ENCODE measurements at places on chromosomes 16 and 17.

DNA sequence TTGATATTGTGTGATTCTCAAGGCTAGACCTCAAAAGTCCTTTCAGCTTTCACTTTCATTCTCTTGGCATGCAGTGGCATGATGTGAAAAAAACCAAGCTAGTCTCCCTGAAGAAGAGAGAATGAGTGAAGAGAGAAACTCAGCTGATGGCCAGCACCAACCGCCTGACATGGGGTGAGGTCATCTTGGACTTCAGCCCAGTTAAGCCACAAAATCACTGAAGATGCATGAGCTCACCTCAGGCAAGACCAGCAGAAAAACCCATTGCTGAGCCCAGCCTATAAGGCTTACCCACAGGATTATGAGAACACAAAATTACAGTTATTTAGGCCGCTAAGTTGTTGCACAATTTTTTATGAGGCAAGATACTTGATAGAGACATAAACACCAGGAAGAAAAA lies 496.5 kb downstream of the TOX3 start:
- no peak for DNase-seq

DNA sequence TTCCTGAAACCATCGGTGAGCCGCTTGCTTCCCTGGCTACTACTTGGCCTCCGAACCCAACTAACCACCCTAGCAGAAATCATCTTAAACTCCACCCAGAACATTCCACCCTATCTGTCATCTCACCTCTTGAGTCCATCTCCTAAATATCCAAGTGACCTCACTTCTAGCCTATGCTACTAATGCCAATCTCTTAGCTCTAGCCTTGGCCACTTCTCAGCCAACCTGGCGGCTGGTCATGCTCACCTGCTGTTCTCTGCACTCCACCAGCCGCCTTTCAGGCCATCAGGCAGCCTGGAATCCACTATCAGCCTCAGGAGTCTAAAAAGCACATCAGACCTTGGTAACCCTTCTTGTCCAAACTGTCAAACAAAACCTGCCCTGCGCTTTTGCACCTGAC lies 11.9 kb upstream of the CYTH1 start:
- DNase-seq = no peak

DNA sequence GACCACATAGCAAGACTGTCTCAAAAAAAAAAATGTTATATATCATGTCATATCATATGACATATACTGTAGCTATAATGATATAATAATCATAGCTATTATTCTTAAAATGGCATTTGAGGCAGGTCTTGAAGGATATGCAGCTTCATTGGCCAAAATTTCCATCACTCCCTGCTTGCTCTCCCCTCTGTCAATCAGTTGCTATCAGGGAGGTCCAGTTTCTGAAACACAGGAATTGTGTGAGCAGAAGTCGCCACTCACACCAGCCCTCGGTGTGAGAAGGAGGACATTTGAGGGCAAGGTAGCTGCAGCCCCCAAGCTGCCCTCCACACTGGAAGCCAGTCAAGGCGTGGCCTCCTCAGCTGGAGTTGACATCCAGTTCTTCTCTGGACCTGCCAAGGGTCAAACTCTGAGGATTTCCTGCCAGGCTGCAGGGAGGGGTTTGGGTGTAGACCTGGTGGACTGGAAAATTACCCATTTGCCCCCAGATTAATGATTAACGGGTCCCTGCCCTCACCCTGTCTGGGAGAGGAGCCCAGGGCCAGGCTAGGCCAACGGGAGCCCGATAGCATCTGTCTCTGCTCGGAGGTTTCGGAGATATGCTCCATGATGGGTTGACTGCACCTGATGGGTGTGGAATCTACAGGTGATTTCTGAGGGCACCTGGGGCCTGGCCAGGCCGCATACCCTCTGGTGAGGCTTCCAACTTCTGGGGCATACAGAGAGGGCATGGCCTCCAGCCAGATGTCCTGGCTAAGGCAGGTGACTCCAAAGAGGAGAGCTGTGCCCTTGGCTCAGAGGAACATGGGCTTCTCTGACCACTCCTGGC lies 18.8 kb downstream of the WNT9B start:
- no peak for DNase-seq

GRCh38 chr16:86739178-86739577 lies 160.8 kb downstream of the FOXL1 start:
- DNase-seq = no peak

GRCh38 chr16:57801809-57802340 lies 416 bp downstream of the KIFC3 start:
- DNase-seq = peak; percentile 28

DNA sequence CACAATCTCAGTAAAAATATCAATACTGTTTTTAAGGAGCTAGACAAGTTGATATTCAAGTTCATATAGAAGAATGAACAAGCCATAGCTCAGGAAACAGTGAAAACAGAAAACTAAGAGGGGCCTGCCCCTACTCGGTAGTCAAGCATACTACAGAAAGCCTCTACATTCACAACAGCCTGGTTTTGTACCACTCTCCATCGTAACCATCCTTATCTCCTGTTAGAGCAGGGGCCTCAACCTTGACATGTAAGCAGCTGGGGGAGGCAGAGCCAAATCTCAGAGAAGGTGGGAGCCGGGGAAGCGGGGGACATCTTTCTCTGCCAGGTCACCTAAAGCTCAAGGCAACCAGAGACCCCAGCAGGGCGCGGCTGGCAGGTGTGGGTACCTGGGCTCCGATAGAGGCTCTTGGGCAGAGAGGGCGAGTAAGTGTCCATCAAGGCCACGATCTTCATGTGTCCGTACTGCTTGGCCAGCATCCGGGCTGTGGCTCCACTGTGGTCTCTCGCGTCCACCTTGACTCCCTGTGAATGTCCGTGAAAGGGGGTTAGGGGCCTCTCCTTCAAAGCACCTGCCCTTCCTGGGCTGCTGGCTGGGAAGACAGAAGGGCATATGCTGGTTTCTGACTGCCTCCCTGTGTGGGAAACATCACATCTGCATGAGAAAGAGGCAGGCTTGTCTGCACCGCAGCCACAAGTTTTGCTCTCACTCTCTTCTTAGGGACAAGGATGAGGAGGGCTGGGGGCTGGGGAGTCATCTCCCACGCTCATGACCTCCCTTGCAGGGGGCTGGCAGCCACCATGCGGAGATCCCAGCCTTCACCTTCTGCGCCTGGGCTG lies 20.2 kb downstream of the ANKS3 start:
- no peak for DNase-seq
